ENCODE measurements at places on chromosomes 13 and 19.

- no peak for DNase-seq
Observed at GRCh38 chr19:5293612-5294378, 46.8 kb downstream of the PTPRS start.

- no peak for DNase-seq
Observed at GRCh38 chr19:56595548-56595899, 422 bp downstream of the ZNF71 start.

- no peak for DNase-seq
Observed at GRCh38 chr13:25167382-25168174, 4.5 kb downstream of the AMER2 start.

- no peak for DNase-seq
Observed at GRCh38 chr13:109737606-109738005, 48.8 kb downstream of the IRS2 start.
